ENCODE measurements at places on chromosomes 2 and 18.

DNA sequence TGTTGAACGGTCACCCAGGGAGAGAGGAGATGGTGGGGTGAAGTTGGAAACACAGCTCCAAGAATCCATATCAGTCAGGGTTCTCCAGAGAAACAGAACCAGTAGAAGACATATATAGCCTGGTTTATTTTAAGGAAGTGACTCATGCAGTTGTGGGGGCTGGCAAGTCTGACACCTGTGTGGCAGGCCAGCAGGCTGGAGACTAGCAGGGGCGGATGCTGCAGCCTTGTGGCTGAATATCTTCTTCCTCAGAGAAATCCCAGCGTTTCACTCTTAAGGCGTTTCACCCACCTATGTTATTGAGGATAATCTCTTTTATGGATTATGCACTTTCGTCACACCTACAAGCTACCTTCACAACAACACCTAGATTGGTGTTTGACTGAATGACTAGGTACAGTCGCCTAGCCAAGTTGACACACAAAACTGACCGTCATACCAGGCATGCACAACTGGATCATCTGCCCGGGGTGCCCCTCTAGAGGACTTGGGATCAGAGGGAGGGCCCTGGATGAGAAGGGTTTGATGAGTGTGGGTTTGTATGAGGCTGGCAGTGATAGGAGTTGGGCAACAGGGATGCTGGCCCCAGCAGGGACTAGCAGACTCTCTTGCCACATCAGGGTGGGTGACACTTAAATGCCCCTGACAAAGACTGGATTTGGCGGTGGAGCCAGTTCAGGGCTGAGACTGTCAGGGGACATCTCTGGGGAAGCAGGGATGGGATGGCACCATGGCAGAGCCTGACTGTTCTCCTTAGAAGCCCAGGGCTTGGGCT, 23.4 kb downstream of the MROH2A start:
- DNase-seq = no peak

- DNase-seq = no peak
Measured at GRCh38 chr2:35548171-35548570, 807.4 kb upstream of the CRIM1 start.

DNA sequence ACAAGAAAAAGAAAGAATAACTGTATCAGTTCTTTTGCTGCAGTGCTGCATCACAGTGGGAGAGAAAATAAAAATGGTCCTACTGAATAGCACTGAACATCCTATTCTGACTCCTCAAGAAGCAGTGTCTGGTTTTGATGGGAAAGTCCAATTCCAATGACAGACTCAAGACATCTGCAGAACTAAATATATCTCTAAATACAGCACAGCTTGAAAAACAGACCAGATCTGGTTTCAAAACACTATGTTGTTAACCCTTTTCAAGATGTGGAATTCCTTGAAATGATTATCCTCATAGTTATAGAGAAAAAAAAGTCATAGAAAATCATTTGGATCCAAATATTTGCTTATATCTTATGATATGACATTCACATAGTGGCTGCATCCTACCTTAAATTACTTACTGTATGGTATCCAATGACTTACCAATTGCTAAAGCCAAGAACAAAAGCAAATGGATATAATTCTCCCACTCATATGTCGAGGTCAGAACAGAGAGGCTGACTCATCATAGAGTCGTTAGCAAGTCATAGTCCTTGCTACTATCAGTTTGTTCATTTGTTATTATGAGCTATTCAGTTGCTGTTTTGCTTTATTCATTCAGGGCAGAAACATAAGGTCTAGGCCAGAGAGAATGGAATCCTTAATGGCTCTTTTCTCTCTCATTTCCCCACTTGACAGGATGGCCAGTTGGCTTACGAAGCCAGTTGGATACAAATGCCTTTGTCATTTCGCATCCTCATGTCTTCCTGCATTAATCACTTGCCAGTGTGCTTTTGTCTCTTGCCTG, 62.5 kb upstream of the ACVR2A start:
- no peak for DNase-seq

GRCh38 chr2:102025583-102026267, 34.0 kb downstream of the IL1R2 start:
- no peak for DNase-seq

GRCh38 chr2:207768168-207768865, 1.4 kb downstream of the FZD5 start:
- DNase-seq = no peak

GRCh38 chr2:65345631-65346030, 86.8 kb downstream of the SPRED2 start:
- no peak for DNase-seq

GRCh38 chr2:182509216-182509615, 82.4 kb upstream of the PDE1A start:
- no peak for DNase-seq

DNA sequence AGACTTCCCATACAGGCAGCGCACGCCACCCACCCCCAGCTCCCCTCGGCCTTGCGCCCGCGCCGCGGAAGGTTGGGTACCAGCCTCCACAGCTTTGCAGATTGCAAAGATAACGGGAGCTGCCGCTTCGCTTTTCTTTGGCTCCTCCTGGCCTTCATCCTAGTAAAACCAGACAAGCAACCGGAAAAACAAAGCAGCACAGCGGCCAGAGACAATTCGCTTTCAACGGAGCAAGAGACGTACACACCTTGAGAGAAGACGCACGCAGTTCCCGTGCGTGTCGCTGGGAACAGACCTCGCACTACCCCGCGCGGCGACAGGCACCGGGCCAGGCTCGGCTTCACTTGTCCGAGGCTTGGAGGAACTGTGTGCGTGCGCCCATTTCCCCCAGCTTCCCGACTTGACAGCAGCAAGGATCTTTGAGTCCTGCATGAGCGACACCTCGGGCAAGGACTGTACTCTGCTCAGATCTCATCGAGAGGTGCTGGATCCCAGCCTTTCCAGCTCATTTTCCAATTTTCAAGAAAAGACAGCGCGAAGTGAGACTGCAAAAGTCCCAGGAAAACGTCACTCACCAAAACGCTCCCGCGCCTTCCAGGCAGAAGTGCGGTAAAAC, 964 bp downstream of the ZBTB7C start:
- no peak for DNase-seq

GRCh38 chr2:178860551-178860950, 53.3 kb upstream of the TTN start:
- DNase-seq = no peak

GRCh38 chr2:117273009-117273671, 541.4 kb upstream of the DDX18 start:
- no peak for DNase-seq

DNA sequence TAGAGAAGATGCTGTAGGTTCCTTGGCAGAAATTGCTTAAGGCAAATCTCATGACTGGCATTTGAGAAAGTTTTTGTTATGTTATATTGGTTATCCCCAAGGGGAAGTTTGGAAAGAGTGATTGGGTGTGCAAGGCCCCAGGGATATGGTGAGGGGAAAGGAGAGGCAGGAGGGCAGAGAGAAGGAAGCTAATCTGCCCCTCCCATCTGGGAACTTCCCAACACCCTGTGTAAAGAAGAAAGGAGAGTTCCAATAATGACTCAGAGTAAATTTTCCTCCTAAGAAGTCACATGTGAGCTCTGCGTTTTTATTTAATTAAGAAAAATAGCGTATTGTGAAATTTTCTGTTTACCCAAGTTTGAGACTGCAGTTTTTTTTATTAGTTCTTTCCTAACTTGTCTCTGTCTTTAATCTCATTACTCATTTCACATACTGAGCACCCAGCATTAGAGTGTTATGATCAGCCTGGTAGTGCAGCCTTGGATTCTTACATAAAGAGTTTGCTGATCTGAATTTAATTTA, 3.1 kb upstream of the KYNU start:
- DNase-seq = no peak

- no peak for DNase-seq
Measured at GRCh38 chr2:41993435-41993925, 54.3 kb upstream of the PKDCC start.

DNA sequence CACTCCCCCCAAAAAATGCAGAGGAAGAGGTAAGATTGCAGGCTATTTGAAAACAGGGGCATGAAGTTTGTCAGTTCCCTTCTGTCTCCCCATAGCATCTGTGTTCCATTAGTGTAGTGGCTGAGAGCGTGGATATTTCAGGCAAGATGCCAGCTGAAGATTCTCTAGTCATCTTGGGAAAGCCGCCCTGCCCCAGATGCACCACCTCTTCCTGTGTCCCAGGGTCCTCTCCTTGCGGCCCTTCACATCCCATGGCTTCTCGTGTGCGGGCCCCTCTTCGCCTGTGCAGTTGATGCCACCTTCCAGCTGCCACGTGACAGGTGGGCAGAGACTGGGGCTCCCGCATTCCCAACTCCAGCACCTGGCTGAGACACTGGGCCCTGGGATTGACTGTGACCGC, 16.1 kb downstream of the TMEM127 start:
- no peak for DNase-seq

Measured in NCI-H1048 (cell line).